T1000 (cell line): ENCODE measurements at places on chromosomes 7 and 10.

DNA sequence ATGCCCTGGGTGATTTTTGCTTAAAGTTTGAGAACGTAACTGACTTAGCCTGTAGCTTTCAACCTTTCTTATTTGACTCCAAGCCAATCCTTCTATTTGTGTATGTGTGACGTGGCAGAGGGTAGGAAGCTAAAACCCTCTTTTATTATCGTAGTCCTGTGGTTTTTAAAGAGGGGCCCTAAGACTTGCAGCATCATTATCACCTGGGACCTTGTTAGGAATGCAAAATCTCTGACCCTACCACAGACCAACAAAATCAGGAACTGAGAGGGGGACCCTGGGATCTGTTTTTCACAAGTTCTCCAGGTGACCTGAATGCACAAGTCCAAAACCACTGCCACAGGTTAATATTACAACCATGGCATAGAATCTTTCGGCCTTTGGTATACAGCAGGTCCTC lies 80.1 kb downstream of the OSBPL3 start:
- no peak for DNase-seq

GRCh38 chr10:95651346-95652060 lies 5.0 kb downstream of the ALDH18A1 start:
- no peak for DNase-seq

GRCh38 chr7:106668861-106669524 lies 8.0 kb upstream of the CCDC71L start:
- DNase-seq = no peak

- no peak for DNase-seq
Observed at GRCh38 chr7:131016230-131016629, 282.2 kb upstream of the KLF14 start.
